ENCODE measurements at places on chromosomes 5 and 9.
A peak's percentile ranks its signal among the peaks of the same experiment; 100 is the strongest.

DNA sequence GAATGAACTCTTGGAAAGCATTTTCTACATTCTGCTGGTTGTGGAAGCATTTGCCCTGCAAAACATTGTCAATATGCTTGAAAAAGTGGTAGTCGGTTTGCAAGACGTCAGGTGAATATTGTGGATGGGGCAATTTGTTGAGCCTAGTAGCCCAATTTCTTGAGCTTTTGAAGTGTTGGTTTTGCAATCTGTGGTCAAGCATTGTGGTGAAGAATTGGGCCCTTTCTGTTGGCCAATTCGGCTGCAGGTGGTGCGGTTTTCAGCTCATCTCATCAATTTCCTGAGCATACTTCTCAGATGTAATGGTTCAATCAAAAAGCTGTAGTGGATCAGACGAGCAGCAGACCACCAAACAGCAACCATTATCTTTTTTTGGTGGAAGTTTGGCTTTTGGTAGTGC is 426.8 kb upstream of the CDH9 start:
- DNase-seq: no peak
- no peak overlapping the region for H3K4me3 ChIP-seq
- H3K27me3 ChIP-seq: no peaks in the 10 kb centered on the region
- H3K27ac ChIP-seq: no peak overlapping the region

DNA sequence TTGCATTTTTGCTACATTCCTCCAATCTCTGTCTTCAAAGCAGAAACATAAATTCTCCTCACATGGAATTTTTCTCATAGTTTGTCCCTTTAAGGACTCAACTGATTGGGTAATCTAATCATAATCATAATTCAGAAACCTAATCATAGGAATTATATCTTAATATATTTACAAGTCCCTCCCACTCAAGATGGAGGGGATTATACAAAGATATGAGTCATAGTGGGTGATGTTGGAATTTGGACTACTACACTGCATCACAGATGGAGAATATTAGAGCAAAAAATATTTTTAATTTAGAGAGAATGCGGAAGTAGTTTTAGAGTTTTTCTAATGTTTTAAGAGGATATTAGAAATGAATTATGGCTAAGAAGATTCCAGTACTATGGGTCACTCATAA is 1034.0 kb downstream of the DTWD2 start:
- no peaks in the 10 kb centered on the region for H3K4me1 ChIP-seq
- H3K36me3 ChIP-seq: no peaks in the 10 kb centered on the region
- H3K4me3 ChIP-seq: no peak overlapping the region
- H3K27ac ChIP-seq: no peak overlapping the region

- H3K4me3 ChIP-seq: no peak overlapping the region
- peaks cover 2% of the 10 kb centered on the region for H3K27me3 ChIP-seq
- peaks cover 11% of the 10 kb centered on the region for H3K4me1 ChIP-seq
- DNase-seq: no peak
- H3K36me3 ChIP-seq: peaks cover 12% of the 10 kb centered on the region
- no peak overlapping the region for H3K27ac ChIP-seq
These were observed 13.9 kb downstream of the PCDH12 start for GRCh38 chr5:141944076-141944475.

DNA sequence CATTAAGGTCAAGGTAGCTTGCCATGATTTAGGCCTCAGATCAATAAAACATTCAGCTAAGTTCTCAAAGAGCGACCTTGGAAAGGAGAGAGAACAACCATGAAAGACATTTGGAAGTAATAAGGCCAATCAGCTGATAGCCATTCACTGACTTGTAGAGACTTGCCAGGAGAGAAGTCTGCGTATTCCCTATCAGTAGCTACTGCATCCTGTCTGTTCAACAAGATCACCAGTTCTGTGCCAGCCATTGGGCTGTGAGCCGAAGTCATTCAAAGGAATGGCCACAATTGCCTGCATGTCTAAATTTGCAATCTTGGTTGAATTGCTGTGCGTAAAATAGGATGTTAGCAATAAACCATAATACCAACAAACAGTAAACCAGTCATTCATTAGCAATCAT is 219.8 kb downstream of the FBXL7 start:
- no peak for DNase-seq
- no peak overlapping the region for H3K27ac ChIP-seq
- no peak overlapping the region for H3K4me3 ChIP-seq

GRCh38 chr9:124794902-124795491 is 18.1 kb downstream of the OLFML2A start:
- H3K27me3 ChIP-seq: peaks cover 5% of the 10 kb centered on the region
- H3K36me3 ChIP-seq: no peaks in the 10 kb centered on the region
- H3K4me3 ChIP-seq: no peak overlapping the region
- no peaks in the 10 kb centered on the region for H3K4me1 ChIP-seq

- DNase-seq: no peak
- no peak overlapping the region for H3K4me3 ChIP-seq
- no peaks in the 10 kb centered on the region for H3K4me1 ChIP-seq
These were observed 287.1 kb upstream of the ZNF462 start for GRCh38 chr9:106575823-106576222.

DNA sequence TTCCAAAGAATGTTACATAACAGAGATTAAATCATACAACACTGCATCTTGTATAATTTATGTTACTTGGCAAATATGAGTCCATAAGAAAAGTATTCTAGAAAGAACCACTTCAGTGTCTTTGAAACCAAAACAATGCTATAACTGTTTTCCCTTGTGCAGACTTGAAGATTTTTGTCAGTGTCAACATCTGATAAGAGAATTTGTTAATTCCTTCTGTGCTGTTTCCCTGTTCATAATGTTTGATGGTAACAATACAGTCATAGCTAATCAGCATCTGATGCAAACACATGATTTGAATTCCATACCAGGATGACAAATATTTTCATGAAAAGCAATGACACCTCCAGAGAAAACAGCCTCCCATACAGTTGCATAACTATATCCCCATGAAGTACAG is 306.8 kb downstream of the SEMA5A start:
- H3K27ac ChIP-seq: no peak overlapping the region
- H3K4me3 ChIP-seq: no peak overlapping the region
- DNase-seq: no peak
- H3K36me3 ChIP-seq: no peaks in the 10 kb centered on the region
- no peaks in the 10 kb centered on the region for H3K27me3 ChIP-seq

DNA sequence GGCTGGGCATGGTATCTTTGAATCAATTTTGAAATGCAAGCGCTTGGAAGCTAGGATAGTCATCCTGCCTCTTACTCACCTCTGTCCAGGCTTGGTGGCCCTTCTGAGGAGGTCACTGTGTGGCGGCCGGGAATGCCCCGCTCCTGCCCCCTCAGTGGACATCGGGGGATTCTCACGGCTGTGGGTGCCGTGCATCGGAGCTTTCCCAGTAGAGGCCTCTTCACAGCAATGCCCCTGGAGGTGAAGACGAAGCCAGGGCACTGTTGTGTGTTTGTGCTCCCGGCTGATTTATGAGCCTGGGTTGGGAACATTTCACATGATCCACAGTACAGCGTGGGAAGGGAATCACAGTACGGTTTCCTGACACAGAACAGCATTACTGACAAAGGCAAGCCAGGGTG is 147.5 kb downstream of the NXNL2 start:
- H3K4me1 ChIP-seq: no peaks in the 10 kb centered on the region
- H3K4me3 ChIP-seq: no peak overlapping the region

- H3K27ac ChIP-seq: no peak overlapping the region
- H3K4me1 ChIP-seq: no peaks in the 10 kb centered on the region
- DNase-seq: no peak
- H3K4me3 ChIP-seq: no peak overlapping the region
- H3K27me3 ChIP-seq: no peaks in the 10 kb centered on the region
These were observed 73.4 kb upstream of the BOD1 start for GRCh38 chr5:173689737-173690360.

DNA sequence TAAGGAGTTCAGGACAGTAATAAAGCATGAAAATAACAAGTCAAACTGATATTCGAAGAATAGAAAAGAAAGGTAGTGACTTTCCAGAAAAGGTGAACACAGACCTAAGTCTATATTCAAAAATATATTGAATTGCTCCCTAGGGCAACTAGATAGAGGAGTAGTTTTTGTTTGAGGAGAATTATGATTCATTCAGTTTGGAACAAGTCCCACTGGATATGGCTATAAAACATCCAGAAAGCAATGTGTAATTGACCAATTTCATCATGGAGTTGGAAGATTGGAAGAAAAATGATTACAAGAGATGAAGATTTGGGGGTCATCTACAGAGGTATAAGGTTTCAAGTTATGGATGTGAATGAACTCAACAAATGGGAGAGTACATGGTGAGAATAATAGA is 117.5 kb upstream of the ZNF462 start:
- H3K27me3 ChIP-seq: peaks cover 2% of the 10 kb centered on the region
- no peaks in the 10 kb centered on the region for H3K36me3 ChIP-seq
- no peaks in the 10 kb centered on the region for H3K4me1 ChIP-seq
- no peak for DNase-seq
- no peak overlapping the region for H3K4me3 ChIP-seq

DNA sequence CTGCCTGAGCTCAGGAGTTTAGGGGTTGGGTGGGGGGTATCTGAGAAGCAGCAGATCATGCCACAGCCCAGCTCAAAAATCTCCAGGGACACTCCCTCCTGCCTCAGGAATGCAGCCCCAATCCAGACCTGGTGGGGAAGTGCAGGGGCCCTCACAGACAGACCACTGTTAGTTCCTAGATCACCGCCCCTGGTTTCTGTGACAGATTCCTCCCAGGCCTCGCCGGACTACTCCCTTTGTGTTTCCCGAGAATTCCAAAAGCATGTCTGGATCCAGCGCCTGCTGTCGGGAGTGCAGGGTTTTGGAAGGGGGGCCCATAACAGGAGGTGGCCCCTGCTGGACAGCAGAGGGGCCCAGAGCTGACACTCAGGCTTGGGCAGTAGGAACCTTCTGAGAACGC is 74.5 kb downstream of the CTSL start:
- peaks cover 3% of the 10 kb centered on the region for H3K4me1 ChIP-seq
- no peak overlapping the region for H3K27ac ChIP-seq
- no peak overlapping the region for H3K4me3 ChIP-seq
- H3K27me3 ChIP-seq: peaks cover 5% of the 10 kb centered on the region

- H3K36me3 ChIP-seq: no peaks in the 10 kb centered on the region
- no peak overlapping the region for H3K27ac ChIP-seq
- no peak for DNase-seq
- no peaks in the 10 kb centered on the region for H3K4me1 ChIP-seq
These were observed 51.6 kb upstream of the LIFR start for GRCh38 chr5:38607930-38608564.

DNA sequence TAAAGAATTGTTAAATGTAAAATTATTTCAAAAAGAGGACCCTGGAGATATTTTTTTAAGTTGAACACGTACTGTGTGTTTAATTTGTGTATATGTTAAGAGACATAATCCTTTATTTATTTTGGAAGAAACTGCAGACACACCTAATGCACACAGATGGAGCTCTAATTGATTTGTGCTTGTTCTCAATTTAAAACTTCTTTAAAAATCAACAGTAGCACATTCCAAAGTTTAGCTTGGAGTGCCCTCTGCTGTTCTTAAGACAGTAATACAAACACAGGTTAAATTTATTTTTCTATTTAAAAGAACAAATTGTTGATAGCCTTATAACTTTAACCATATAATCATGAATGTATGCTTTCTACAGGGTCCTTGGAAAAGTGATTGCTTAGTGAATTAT is 277.6 kb upstream of the ADAMTS16 start:
- no peaks in the 10 kb centered on the region for H3K4me1 ChIP-seq
- no peaks in the 10 kb centered on the region for H3K36me3 ChIP-seq
- H3K27ac ChIP-seq: no peak overlapping the region
- no peak for DNase-seq
- no peaks in the 10 kb centered on the region for H3K27me3 ChIP-seq

DNA sequence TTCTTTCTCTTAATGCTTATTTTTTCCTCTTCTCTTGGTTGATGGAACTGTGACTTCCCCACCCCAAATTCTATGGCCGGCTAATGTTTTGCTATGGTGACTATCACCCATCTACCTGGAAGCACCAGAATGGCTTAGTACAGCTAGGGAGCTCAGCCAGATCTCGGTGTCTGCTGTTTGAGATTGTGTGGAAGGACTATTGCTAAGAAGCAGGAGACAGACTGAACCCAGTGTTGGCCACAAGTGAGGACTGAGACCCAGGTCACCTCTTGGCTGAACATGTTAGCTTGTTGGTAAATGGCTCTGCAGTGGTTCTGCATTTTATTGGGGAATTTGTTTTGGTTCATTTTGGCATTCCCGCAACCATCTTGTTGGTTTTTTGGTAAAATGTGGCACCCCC is 2.7 kb downstream of the PRRC2B start:
- H3K27ac ChIP-seq: peak overlapping the region; percentile 76
- peak overlapping the region; percentile 89 for H3K4me3 ChIP-seq
- DNase-seq: no peak
- H3K4me1 ChIP-seq: peaks cover 69% of the 10 kb centered on the region
- H3K27me3 ChIP-seq: peaks cover 11% of the 10 kb centered on the region

- H3K4me3 ChIP-seq: peak overlapping the region; percentile 40
- DNase-seq: peak; percentile 48
- H3K4me1 ChIP-seq: peaks cover 52% of the 10 kb centered on the region
- peak overlapping the region; percentile 87 for H3K27ac ChIP-seq
- H3K36me3 ChIP-seq: peaks cover 10% of the 10 kb centered on the region
- peaks cover 2% of the 10 kb centered on the region for H3K27me3 ChIP-seq
These were observed 84.4 kb upstream of the SPIN1 start for GRCh38 chr9:88303721-88304451.

DNA sequence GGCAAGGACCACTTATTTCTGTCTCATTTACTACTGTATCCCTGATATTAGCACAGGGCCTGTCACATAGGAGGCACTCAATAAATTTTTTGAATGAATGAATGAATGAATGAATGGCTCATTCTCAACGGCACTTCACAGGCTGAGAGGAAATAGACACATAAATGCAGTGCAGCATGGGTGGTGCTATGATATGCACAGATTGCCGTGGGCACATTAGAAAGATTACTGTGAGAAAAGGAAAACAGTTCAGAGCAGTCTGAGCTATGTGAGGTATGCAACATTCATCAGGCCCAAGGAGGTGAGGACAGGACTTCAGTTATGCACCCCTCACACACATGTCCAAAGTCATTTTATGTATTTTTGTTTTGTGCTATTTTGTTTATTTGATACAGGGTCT is 6.4 kb upstream of the NOL6 start:
- H3K36me3 ChIP-seq: no peaks in the 10 kb centered on the region
- H3K27me3 ChIP-seq: no peaks in the 10 kb centered on the region
- no peak overlapping the region for H3K4me3 ChIP-seq

GRCh38 chr5:147509710-147510651 is at the start of gene DPYSL3:
Gene DPYSL3 (minus strand): TSS chr5:147510068. CDS start chr5:147509858, 210 bp downstream.
- H3K27me3 ChIP-seq: peaks cover 32% of the 10 kb centered on the region
- H3K4me1 ChIP-seq: no peaks in the 10 kb centered on the region
- H3K4me3 ChIP-seq: no peak within 1 kb of the TSS
- no peak for DNase-seq

DNA sequence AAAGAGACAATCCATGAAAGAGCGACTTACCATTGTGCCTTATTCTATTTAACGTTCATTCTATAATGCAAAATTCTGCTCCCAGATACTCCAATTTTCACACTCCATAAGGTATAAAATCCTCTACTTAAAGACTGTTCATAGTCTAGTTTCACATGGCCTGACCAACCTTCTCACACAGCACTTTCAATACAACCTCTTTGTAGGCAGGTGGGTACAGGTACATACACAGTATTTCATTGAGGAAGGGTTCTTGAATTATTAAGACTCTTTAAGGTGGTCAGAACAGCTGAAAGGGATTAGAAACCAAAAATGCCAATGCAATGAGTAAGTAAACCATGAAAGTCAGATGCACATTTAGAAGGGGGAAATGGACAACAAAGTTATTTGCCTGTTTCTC is 352.0 kb downstream of the PARP8 start:
- no peak for DNase-seq
- H3K36me3 ChIP-seq: no peaks in the 10 kb centered on the region
- no peak overlapping the region for H3K4me3 ChIP-seq
- H3K27ac ChIP-seq: no peak overlapping the region
- no peaks in the 10 kb centered on the region for H3K27me3 ChIP-seq
- no peaks in the 10 kb centered on the region for H3K4me1 ChIP-seq
